ENCODE measurements at places on chromosomes 6 and 20.

- DNase-seq: no peak
Measured at GRCh38 chr6:108589244-108589791, 28.6 kb downstream of the FOXO3 start.

DNA sequence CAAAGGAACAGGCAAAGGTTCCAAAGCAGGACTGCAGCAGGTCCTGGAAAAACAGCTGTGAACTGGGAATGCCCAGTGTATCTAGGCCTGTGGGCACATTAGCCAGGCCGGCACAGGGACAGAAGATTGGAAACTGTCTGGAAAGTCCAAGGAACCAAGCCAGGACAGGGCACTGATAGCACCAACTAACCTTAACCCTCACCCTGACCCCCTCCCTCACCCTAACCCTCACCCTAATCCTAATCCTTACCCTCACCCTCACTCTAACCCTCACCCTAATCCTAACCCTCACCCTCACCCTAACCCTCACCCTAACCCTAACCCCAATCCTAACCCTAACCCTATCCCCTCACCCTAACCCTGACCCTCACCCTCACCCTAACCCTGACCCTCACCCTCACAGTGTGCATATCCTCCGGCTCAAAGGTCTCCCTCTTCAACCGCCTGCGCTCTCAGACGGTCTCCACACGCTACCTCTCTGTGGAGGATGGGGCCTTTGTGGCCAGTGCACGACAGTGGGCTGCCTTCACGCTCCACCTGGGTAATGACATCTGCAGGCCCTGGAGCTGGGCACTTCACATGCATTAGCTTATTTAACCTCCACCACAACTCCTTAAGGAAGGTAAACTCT, 5.1 kb upstream of the MATN4 start:
- DNase-seq: no peak

GRCh38 chr20:63520504-63520933, at the start of gene PPDPF:
Gene PPDPF (plus strand): TSS chr20:63520765. CDS start chr20:63521309, 544 bp downstream.
- DNase-seq: peak; percentile 71

GRCh38 chr6:21777846-21778245, 184.3 kb downstream of the SOX4 start:
- no peak for DNase-seq

GRCh38 chr6:1208876-1209275, 103.0 kb upstream of the FOXQ1 start:
- no peak for DNase-seq

- no peak for DNase-seq
Measured at GRCh38 chr6:152004036-152004566, 196.6 kb downstream of the ESR1 start.

- no peak for DNase-seq
Measured at GRCh38 chr6:106557837-106558236, 71.5 kb downstream of the RTN4IP1 start.

GRCh38 chr6:14786455-14786854, 459.4 kb upstream of the JARID2 start:
- no peak for DNase-seq

DNA sequence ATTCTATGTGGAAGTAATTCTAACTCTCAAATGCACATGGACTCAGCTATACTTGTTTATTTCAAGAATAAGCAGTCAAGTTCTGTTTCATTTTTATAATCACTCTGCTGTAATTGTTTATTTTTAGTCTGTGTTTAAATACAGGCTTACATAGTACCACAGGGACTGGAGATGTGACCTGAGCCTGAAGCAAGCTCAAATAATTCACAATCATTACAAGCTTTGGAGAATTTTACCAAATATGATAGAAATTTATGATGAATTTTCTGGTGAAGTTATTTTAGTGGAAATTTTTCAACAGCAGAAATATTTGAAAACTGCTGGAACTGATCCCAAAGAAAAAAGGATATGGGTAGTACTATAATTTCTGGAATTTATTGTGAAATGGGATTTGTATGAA, 41.6 kb upstream of the DSE start:
- no peak for DNase-seq

GRCh38 chr6:160950507-160950906, 41.1 kb upstream of the MAP3K4 start:
- DNase-seq: no peak

DNA sequence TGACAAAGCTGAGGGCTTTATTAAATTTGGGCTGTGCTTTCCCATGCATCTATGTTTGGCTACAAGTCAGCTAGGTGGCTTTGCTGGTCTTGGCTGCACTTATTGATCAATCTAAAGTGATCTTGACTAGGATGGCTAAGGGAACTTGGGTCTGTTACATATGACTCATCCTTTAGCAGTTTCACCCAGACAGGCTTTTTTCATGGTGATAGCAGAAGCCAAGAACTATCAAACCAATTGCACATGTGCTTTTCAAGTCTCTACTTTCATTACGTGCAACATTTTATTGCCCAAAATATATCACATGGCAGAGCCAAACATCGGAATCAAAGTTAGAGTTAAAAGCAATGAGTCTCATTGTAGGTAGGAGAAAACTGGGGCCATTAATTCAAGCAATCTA, 626.3 kb downstream of the TENT5A start:
- no peak for DNase-seq

- DNase-seq: no peak
Measured at GRCh38 chr6:73722318-73723060, 26.5 kb downstream of the CD109 start.

- no peak for DNase-seq
Measured at GRCh38 chr6:13474360-13474759, 13.0 kb downstream of the GFOD1 start.

DNA sequence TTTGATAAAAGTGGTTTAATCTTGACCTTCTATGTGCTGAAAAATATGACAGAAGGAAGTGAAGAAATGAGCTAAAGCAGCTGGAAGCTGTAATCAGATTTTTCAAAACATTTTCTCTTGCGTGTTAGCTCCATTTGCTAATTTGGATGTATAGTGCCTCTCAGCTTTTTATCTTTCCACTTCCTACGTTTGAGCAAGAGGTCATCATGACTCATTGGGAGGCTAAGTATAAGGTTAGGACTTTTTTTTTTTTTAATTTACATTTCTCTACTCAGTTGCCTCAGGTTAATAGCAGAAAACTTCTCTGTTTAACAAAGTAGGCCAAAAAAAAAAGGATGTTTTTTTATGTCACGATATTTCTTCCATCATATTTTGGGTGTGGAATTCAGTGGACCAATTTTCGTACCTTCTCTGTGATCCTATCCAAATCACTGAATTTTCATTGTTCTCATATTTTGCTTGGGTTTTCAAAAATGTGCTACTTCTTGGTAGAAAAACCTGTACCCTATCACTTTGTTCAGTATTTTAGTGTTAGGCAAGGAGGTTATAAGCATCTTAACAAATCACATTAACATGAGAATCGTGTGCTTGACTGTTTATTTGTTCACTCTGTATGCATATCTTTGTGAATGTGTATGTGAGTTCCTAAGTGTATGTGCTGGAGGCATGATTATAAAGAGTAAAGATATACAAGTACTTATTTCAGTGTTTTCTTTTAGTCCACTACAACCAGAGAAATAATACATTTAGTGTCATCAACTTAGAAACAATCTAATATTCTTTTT, 1028.3 kb upstream of the EYS start:
- no peak for DNase-seq

DNA sequence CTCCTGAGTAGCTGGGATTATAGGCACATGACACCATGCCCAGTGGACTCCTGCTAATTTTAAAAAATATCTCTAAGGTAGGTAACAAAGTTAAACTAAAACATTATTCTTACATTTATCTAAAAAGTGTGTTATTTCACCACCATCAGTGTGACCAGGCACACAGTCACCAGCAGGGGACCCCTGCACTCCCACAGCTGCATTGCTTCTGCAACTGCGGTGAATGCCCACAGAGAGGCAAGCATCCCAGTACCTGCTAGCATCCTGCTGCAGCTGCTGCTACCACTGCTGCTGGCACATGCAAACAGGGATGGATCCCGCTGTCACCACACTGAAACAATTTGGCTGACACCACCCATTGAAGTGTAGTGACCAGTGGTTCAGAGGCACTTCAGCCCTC, 21.9 kb upstream of the EPB41L2 start:
- no peak for DNase-seq

DNA sequence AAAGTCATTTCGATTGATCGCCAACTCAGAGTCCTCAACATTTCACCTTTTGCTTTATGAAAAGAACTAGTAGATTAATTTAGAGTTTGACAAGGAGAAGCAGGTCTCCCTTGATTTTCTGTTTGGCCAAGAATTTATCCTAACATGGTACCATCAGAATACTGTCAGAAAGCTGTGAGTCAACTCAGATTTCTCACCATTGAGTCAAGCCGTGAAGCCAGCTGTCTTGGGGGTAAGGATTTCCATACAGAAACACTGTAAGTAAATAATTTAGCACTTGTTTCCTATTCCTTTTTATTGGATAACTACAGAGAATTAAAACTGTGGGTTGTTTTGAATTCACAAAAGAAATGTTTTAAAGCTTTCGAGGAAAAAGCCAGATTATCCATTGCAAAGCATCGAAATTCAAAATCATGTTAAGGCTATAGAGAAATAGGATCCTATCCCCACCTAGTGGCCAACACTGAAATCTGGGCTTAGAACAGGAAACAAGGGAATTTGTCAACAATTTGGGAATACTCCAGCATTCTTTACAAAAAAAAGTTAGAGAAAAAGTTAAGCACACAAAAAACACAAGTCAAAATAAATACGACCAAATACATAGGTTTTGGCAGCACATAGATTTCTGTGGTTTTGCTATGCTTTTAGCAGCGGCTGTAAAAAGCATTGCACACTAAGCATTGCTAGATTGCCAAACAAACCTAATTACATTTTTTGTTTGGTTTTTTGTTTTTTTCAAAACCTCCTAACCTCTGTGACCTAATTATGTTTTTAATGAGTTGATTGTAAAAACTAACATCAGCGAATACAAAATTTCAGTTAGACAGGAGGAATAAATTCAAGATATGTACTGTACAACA, 44.2 kb downstream of the COL11A2 start:
- no peak for DNase-seq

GRCh38 chr20:17690144-17690543, 8.1 kb upstream of the RRBP1 start:
- DNase-seq: no peak

GRCh38 chr6:159981403-159982245, 12.7 kb downstream of the IGF2R start:
- peak; percentile 34 for DNase-seq

DNA sequence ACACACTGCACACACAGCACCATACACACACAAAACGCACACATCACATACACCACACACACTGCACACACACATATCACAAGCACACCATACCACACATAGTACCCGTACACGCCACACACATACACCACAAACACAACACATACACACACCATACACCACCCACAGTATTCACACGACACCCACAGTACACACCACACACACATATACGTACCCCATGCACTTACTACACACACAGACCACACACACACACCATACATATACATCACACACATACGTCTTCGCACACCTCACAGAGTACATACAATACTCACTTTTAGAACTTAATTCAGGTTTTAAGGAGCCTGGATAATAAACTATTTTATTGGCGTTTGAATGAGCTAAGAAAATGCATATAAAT, 1805.3 kb upstream of the DEFB115 start:
- DNase-seq: no peak

DNA sequence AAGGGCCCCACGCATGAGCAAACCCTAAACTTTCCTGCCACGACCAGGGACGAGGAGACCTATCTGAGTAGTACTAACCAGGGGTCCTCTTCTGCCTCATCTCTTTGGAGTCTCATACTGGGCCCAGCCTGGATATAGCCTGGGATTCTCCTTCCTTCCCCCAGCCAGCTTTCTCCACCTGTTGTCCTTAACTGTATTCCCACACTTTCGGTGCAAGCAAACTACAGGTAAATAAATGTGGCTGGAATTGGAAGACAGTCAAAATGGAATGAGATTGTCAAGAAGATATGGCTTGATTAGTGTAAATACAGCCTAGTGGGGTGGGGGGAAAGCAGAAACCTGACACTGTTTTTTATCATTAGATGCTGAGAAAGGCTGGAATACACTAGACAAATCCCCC, 23.5 kb upstream of the LY86 start:
- no peak for DNase-seq

DNA sequence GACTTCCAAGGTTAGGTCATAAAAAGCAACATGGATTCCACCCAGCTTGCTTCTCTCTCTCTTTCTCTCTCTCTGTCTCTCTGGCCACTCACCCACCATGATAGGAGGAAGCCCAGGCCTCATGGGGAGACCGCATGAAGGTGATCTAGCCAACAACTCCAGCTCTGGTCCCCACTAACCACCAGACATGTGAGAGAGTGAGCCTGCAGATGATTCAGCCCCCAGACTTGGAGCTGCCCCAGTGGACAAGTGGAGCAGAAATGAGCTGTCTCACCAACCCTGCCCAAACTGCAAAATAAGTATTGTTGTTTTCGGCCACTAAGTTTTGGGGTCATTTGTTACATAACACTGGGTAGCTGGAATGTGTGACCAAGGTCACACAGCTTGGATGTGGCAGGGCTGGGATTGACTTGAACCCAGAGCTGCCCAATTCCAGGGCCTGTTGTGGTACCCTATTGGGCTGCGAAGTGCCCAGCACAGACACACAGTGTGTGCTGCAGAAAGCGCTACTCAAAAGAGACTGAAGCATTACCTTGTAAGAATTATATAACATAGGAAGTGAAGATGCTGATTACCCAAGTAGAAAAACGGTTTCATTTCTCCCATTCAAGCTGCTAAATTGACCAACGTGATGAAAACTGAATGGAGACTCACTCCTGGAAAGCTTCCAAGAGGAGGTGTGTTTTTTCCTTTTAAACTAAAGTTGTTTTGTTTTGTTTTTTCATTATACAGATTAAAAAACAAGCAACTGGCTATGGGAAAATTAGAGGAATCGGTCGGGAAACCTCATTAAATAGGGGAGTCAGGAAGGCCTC, 9.1 kb upstream of the TLDC2 start:
- DNase-seq: no peak

- DNase-seq: no peak
Measured at GRCh38 chr6:106740287-106740686, 110.9 kb downstream of the QRSL1 start.

DNA sequence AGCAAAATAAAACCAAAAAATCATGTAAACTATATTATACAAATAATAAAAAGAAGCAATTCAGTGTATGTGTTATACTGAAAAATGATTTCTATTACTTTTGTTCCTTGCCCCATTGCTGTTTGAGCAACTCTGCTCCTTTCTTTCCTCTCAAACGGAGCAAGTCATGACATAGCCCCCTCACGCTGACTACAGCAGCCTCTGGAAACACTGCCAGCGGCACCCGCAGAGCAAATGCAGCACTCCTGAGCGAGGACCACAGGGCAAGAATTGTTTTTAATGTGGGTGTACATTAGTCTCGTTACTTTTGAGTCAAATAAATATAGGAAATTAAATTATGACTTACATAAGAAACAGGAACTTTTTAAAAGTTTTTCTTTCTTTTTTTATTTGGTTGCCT, 350.1 kb upstream of the HSF2 start:
- no peak for DNase-seq

- DNase-seq: no peak
Measured at GRCh38 chr20:47258745-47259695, 97.5 kb downstream of the ZMYND8 start.

DNA sequence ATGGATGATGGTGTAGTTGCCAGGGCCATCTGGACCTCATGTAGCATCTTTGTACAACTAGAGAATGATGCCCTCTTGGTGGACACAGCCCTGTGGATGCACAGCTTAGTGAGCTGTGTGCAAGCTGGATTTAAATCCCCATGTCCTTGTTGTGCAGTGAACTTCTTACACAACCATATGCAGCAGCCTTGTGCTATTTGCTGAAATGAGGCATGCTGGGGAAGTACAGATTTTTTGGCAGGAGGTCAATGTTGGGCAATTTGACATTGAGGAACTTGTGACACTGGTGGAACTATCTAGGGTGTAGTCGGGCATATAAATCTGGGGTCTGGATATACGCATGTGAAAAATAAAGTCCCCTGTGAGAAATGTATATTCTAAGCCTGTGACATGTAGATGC, 5.8 kb upstream of the CDC5L start:
- DNase-seq: no peak
